Hematopoietic multipotent progenitor cell treated with erythropoietin and hydrocortisone succinate and interleukin-3 and kit ligand, for 17 days (in vitro differentiated cells): ENCODE measurements at places on chromosomes 13 and 19.

DNA sequence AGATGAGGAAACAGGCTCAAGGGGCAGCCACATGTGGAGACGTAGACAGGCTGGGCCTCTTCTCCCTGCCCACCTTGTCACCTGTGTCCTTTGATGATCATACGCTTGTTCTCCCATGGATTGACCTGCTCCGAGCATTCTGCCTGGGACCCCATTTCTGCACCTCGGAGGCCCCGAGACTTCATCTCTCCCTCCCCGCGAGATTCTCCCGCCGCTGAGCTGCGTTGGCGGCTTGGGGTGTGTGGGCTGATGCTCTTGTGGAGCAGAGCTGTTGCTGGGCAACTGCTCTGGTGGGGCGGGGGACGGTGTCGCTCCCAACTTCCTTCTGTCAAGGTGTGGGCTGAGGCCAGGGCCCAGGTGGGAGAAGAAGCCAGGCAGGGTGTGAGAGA lies 22.1 kb downstream of the MAST3 start:
- no peak for DNase-seq

DNA sequence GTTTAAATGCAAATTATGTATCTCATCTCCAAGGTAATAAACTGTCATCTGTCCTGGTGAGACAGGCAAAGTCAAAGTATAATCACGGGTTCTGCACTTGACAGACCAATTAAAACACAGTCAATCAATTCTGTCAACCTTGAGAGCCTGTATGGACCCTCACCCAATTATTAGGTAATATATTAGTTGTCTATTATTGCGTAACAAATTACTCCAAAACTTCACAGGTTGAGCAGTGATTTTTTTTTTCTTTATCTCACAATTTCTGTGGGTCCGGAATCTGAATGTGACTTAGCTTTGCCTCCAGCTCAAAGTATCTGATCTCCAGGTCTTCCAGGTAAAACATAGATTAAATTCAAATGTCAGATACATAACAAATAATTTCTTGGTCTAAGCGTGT lies 707.4 kb upstream of the ARGLU1 start:
- no peak for DNase-seq

DNA sequence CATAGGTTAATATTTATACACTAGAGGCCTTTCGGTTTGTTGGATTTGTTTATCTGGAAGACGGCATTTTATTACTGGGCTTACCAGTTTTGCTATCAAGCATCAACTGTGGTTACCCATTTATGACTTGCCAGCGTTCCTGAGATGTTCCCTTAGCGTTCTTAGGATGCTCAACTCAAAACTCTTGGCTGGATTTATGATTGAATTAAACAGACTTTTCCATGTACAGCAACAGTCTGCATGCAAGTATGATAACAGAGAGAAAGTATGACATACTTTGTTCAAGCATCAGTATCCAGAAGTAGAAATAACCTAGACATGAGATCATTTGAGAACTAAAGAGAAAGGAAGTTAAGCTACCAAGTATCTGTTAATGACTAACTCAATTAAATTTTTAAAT lies 29.9 kb upstream of the RNF113B start:
- no peak for DNase-seq

DNA sequence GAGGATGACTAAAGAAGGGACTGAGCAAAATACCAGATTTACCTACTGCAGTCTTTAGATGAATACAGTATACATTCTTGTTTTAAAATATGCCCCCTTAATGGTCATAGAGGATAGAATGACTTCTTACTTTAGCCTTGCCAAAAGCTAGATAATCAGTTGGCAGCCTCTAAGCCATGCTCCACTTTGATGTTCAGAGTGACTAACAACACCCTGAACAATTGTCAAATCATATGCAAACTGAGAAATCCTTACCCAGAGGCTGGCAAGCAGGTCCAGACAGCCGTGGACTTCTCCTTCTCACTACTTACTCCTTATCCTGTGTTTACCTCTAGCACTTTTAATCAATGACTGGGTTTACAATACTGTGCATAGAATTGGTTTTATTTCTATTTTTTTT lies 23.6 kb upstream of the PHF11 start:
- DNase-seq: no peak

DNA sequence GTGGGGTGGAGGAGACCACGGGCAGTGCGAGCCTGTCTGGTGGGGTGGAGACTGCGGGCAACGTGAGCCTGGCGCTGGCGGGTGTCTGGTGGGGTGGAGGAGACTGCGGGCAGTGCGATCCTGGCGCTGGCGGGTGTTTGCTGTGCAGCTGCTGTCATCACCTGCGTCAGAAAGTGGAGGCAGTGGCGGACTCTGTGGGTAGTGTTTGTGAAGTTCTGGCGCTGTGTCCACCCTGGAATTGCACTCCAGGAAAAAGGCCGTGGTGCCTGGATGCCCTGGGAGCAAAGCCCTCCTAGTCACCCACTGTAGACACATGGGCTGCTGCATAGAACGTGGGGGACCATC lies 6.2 kb downstream of the TEX29 start:
- DNase-seq: no peak
